ENCODE measurements at places on chromosomes 7 and 10. TPM values are rescaled to one million over a fixed set of nuclear protein-coding genes. Genes with fewer than 3 reads are reported as not detected.

LFNG gene
- 17.8 TPM for total RNA-seq

WEE2 gene
- total RNA-seq: not detected

ITPRID1 gene
- total RNA-seq: not detected

- DNase-seq: no peak
Observed at GRCh38 chr7:123372368-123372767, 162.0 kb downstream of the IQUB start.

- DNase-seq: no peak
Observed at GRCh38 chr7:95758187-95758586, 14.2 kb upstream of the DYNC1I1 start.

DNA sequence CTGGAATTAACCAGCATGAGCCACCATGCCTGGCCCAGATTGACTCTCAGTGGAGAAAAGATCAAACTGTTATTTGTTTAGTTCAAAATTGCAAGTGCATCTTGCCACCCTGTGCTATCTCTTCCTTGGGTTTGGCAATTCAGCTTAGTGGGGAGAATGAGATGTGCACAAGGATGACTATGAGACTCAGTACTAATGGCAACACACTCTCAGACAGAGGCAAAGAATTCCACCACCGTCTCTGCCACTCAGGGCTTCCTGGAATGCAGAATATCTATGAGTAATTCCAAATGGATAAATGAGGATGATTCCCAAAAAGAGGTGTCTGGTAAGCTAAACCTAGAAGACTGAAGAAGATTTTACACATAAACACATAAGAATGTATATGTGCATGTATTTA, 525.8 kb downstream of the NRG3 start:
- DNase-seq: no peak

Measured in activated naive CD4-positive, alpha-beta T cell treated with anti-CD3 and anti-CD28 coated beads, Interleukin-2, amount 50 U/mL, for 72 hours (primary cell).